Right ventricle myocardium inferior (tissue), 1 donor: ENCODE measurements at places on chromosomes 1 and 21. TPM values are rescaled to one million over a fixed set of nuclear protein-coding genes. Genes with fewer than 3 reads are reported as not detected.

FHAD1 gene
- total RNA-seq: not detected

PLA2G2C gene
- total RNA-seq: not detected

FAM229A gene
- 2.4 TPM for total RNA-seq

SNX7 gene
- total RNA-seq: 21.2 TPM

OR2T2 gene
- total RNA-seq: not detected

SLC35F3 gene
- not detected for total RNA-seq

CPTP gene
- 119 TPM for total RNA-seq

RPS6KC1 gene
- 10.8 TPM for total RNA-seq

PTBP2 gene
- 11.2 TPM for total RNA-seq

ERVH48-1 gene
- not detected for total RNA-seq

KCNJ6 gene
- not detected for total RNA-seq

UBL4B gene
- total RNA-seq: not detected

LCE1C gene
- total RNA-seq: not detected

GJA5 gene
- 11.3 TPM for total RNA-seq

PLD5 gene
- not detected for total RNA-seq

ETV3L gene
- total RNA-seq: not detected

DDAH1 gene
- 8.3 TPM for total RNA-seq

RHBDL2 gene
- total RNA-seq: 0.14 TPM

LACTBL1 gene
- total RNA-seq: not detected

FAM72C gene
- total RNA-seq: 0.14 TPM

CA6 gene
- total RNA-seq: 0.19 TPM

IFI44 gene
- total RNA-seq: 10.4 TPM

PCNX2 gene
- total RNA-seq: 2.2 TPM

DNALI1 gene
- 6.1 TPM for total RNA-seq

C1QA gene
- total RNA-seq: 124 TPM

FYB2 gene
- total RNA-seq: 14.0 TPM

NTMT2 gene
- 5.3 TPM for total RNA-seq
